ENCODE measurements at places on chromosomes 4 and X.

GRCh38 chrX:84165711-84166110 is 22.3 kb downstream of the RPS6KA6 start:
- DNase-seq: no peak

- DNase-seq: no peak
Observed at GRCh38 chr4:188930822-188931221, 791.6 kb downstream of the TRIML1 start.

- no peak for DNase-seq
Observed at GRCh38 chr4:86894455-86894854, 2.2 kb upstream of the C4orf36 start.

DNA sequence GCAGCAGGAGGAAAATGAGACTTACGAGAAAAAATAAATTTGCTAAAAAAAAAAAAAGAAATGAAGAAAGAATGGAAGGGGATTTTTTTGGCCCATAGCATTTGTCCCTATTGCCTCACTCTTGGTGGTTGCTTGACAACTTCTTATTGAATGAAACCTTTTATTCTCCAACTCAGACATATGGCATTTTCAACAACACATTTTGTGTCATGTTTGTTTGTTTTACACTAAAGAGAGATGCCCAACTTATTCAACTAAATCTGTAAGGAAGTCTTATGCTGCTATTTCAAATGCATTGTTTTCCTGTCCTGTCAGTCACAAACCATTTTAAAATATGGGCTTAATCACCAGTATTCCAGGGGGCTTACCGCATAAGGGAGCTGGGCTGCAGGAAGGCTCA is 409.1 kb upstream of the TENM3 start:
- no peak for DNase-seq

- no peak for DNase-seq
Observed at GRCh38 chrX:111868726-111869638, 7.0 kb upstream of the TRPC5OS start.

DNA sequence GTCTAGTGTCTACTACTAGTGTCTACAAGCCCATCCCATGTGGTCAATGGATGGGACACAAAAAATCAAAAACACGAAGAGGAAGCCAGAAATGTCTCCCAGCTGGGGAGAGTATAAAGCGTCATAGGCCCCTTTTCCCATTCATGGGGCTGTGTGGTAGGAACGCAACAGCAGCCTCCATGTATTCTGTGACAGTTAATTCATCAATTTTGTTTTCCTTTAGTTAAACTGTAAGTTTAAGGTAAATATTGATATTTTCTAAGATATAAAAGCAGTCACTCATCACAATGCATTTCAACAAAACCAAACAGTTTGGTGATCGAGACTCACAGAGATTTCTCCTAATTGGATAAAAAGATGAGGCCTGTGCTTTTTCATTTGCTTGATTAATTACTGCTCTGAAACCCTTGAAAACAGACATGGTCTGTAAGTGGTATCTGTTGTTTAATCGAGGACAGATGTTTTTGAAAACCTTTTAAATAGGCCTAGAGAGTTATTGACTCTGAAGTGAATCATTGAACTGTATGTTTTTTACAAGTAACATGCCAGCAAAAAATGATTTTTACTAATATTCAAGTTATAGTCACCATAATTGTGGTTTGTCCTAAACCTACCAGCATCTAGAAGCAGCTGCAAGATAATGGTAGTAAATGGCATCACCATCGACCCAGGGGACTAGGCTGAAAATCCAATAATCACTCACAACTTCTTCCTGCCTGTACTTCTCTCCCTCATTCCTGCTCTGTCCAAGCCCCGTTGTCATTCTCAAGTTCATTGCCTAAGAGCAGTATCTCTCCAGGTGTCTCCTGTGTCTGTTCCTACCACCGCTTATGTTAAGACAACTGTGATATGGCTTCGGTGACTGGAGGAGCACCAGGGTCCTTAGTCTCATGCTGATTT is 87.7 kb upstream of the SHISA3 start:
- no peak for DNase-seq

DNA sequence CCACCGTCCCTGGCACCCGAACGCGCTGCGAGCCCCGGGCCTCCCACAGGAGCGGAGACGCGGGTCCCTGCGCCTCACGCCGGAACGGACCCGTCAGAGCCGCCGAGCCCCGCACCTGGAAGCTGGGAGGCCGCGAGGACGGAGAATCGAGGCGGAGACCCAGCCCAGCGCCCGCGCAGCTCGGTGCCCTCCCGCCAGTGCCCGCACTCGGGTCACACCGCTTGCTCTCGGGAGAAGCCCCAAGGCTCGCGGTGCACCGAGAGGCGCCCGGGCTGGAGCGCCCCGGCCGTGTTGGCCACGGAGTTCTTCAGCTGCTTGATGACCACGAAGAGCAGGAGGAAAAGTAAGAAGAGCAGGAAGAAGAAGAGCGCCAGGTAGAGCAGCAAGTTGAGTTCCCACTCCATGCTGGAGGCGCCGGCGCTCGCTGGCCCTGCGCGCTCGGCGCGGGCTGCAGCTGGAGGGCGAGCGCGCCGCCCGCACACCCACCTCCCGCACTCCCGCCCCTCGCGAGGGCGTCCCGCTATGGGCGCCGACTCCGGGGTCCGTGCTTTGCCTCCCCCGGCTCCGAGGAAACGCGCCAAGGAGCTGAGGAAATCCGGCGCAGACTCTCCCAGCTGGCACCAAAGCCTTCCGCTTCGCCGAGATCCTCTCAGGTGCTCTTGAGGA is at the start of gene SMIM43:
SMIM43 (minus strand) TSS at position 463 of the 666 bp plus-strand sequence; CDS start at position 404, 59 bp downstream.
- no peak for DNase-seq

DNA sequence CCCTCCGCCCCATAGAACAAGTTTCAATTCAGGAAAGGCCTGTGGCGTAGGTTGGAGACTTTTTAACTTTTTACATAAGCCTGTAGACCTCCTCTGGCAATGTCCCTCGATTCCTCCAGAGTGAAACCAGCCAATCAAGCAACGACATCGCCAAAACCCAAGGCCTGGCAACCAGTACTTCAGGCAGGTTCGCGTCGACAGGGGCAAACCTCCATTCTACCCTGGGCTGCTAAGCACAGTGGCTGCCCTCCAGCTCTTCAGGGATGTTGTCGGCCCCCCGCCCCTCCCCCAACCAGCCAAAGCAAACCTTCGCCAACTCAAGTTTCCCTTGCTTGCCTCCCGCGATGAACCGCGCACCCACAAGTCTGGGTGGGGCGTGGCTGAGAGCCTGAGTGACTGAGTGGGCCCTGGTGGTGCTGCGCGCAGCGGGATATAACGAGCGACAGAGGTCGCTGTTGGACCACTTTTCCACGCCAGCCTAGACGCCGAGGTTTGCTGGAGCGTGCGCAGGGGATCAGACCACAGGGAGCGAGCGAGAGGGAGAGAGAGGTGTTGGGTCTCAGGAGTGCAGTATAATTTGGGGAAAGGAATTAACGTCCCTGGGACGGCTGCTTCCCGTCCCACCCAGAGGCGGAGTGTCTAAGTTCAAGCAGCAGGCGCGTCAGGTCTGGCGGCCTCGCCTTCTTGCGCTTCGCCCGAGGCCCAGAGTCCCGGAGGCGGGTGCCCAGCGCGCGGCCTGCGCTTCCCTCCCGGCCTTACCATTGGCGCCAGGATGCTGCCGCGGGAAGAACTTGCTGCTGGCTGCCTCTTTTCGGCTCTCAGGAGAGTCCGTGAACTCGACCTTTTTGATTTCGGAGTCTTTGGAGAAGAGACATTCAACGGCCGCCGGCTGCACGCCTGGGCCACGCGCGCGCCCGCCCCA is 9.0 kb upstream of the PITX2 start:
- DNase-seq: no peak

DNA sequence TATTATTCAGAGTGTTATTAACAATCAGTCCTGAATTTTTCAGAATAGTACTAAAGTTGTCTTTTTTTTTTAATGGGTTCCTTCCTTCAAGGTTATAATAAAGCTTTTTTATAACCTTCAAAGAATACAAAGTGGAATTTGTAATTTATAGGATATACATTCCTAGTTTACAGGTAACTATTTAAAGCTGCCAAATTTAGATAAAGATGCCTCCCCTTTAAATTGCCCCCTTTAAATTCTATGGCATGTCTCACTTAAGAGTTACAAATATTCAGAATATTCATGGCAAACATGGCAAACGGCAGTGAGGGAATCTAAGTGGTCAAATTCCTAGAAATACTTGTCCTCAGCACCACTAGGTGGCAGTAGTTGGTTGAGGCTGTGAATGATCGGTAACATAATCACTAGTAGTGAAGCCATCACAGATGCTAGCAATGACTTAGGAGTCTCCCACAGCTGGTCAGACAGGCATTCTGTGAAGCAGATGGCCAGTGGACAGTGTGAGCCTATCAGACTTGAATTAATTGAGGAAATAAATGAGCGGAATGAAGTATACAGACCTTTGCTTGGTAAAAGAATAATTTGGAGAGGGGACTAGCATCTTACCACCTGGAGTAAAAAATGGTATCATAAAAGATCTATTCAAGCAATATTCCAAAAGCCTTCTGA is 86.4 kb downstream of the CBR4 start:
- peak; percentile 20 for DNase-seq

GRCh38 chr4:176217510-176217909 is 22.1 kb upstream of the SPATA4 start:
- DNase-seq: no peak

- DNase-seq: no peak
Observed at GRCh38 chr4:149218672-149219071, 597.0 kb downstream of the IQCM start.

GRCh38 chr4:150579551-150580234 is 2.3 kb upstream of the MAB21L2 start:
- no peak for DNase-seq
